ENCODE measurements at places on chromosomes 1 and 21. TPM values are rescaled to one million over a fixed set of nuclear protein-coding genes. Genes with fewer than 3 reads are reported as not detected.

VPS26C gene
- polyA plus RNA-seq: 41.3 TPM

CIART gene
- 8.8 TPM for polyA plus RNA-seq

TCEANC2 gene
- 13.3 TPM for polyA plus RNA-seq

RGS4 gene
- 3.0 TPM for polyA plus RNA-seq

Measured in left lung (tissue), 14 donors.